ENCODE measurements at places on chromosomes 2 and 18. TPM values are rescaled to one million over a fixed set of nuclear protein-coding genes. Genes with fewer than 3 reads are reported as not detected.

APCDD1 gene
- not detected for polyA plus RNA-seq

SLC5A7 gene
- not detected for polyA plus RNA-seq

EVX2 gene
- not detected for polyA plus RNA-seq

GPBAR1 gene
- polyA plus RNA-seq = not detected

ADGRF3 gene
- polyA plus RNA-seq = 1.5 TPM

KCNK3 gene
- not detected for polyA plus RNA-seq

CCDC93 gene
- 11.3 TPM for polyA plus RNA-seq

IL1F10 gene
- polyA plus RNA-seq = not detected

GRCh38 chr2:119242276-119243119, 18.9 kb downstream of the STEAP3 start:
- H3K4me1 ChIP-seq = peaks cover 7% of the 10 kb centered on the region
- H3K27me3 ChIP-seq = no peaks in the 10 kb centered on the region
- H3K27ac ChIP-seq = no peak overlapping the region
- no peak overlapping the region for H3K4me3 ChIP-seq
- H3K36me3 ChIP-seq = no peaks in the 10 kb centered on the region

DNA sequence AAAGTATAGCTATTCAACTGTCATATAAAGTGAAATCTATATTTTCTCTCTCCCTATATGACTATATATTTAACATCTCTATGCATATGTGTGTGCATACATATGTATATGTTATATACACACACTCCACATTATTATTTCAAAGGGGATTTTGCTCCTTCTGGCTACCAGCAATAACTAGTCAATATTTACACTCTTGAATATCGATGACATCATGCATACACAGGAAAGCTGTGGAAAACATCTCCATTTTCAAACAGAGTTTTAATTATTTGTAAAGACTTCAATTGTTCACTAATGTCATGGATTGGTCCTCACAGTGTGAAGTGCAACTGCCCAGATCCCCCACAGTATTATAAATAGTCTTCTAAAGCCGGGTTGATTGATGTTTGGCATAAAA, 195.9 kb upstream of the TCF4 start:
- H3K36me3 ChIP-seq = no peaks in the 10 kb centered on the region
- H3K27me3 ChIP-seq = peaks cover 22% of the 10 kb centered on the region
- DNase-seq = no peak
- no peak overlapping the region for H3K4me3 ChIP-seq

- DNase-seq = no peak
- no peaks in the 10 kb centered on the region for H3K27me3 ChIP-seq
Observed at GRCh38 chr18:61666876-61667590, 225.8 kb downstream of the RNF152 start.

GRCh38 chr2:41720331-41721251, 327.2 kb upstream of the PKDCC start:
- H3K4me1 ChIP-seq = 0 out of 2 replicates have a peak, but pooled peaks cover 5% of the 10 kb centered on the region
- H3K27ac ChIP-seq = no peak overlapping the region
- H3K4me3 ChIP-seq = no peak overlapping the region
- DNase-seq = no peak

- no peak overlapping the region for H3K4me3 ChIP-seq
- no peak overlapping the region for H3K27ac ChIP-seq
- H3K4me1 ChIP-seq = no peaks in the 10 kb centered on the region
- no peaks in the 10 kb centered on the region for H3K36me3 ChIP-seq
- no peak for DNase-seq
- H3K27me3 ChIP-seq = no peaks in the 10 kb centered on the region
Observed at GRCh38 chr2:46365913-46366667, 68.9 kb downstream of the EPAS1 start.

- no peak overlapping the region for H3K27ac ChIP-seq
- H3K4me3 ChIP-seq = no peak overlapping the region
- DNase-seq = no peak
- no peaks in the 10 kb centered on the region for H3K27me3 ChIP-seq
- no peaks in the 10 kb centered on the region for H3K36me3 ChIP-seq
Observed at GRCh38 chr2:128320906-128321771, 2.5 kb upstream of the HS6ST1 start.

- H3K27me3 ChIP-seq = no peaks in the 10 kb centered on the region
- H3K27ac ChIP-seq = no peak overlapping the region
- H3K4me3 ChIP-seq = no peak overlapping the region
Observed at GRCh38 chr2:185507719-185508118, 230.9 kb upstream of the FSIP2 start.

DNA sequence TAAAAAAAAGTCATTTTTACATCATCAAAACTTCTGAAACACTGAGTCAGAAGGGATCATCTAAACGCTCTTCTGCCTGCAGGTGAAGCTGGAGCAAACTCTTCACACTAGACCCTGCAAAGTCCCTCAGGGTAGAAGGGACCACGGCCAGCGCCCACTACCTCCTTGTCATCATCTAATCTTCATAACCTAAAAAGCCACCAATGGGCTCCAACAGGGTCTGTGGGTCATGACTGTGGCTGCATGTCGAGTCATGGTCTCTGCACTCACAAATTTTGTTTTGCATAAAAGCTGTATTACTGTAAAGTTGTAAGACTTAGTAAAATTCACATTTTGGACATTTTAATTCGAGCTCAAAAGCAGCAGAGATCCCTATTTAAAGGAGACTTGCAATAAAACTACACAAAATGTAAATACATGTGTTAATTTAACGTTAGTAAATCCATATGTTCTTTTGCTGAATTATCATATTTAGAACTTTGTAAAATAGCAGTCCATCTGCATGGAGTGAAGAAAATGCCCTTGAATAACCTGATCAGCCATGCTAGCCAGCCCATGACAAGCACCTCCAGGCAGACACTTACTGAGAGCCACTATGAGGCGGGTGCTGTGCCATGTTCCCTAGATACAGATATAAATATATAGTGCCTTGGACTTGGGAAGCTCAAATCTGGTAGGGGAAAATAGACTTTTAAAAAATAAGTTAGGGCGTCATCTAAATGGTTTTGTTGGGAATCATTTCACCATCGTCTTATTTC, 437.2 kb upstream of the LYPD1 start:
- DNase-seq = no peak
- no peak overlapping the region for H3K27ac ChIP-seq
- no peak overlapping the region for H3K4me3 ChIP-seq
- H3K36me3 ChIP-seq = no peaks in the 10 kb centered on the region
- H3K4me1 ChIP-seq = no peaks in the 10 kb centered on the region

DNA sequence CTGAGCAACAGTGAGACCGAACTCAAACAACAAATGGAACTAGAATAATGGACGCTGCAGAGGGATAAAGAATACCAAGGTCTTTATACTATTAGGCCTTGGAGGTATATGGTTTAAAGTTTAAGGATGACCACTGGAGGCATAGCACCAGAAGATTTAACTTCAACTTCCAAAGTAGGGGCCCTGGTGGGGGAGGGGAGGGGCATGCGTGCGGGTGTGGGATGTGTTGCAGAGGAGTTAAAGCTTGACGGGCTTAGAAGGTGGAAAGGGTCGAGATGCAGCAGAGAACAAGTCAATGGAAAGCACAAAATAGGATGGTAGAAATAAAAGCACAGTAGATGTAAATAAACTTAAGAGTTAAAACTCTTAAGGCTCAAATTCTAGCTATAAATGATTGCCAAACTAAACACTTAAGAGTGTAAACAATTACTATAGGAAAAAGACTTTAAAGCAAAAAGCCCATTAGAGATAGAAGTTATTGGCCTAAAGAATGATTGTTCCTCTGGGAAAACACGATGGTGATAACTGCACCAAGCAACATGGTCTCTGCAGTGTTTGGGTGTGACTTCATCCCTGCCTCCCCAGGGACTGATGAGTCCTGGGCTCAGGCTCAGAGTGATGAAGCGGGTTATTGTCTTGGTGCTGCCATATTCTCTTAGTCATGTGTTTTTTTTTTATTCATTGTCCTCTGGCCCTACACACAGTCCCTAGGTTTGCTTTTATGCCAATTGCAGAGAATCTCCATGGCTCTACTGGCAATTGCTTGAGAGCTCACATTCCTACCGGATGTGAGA, 13.0 kb downstream of the RRM2 start:
- H3K27me3 ChIP-seq = no peaks in the 10 kb centered on the region
- peaks cover 10% of the 10 kb centered on the region for H3K36me3 ChIP-seq
- no peak overlapping the region for H3K4me3 ChIP-seq
- no peaks in the 10 kb centered on the region for H3K4me1 ChIP-seq
- H3K27ac ChIP-seq = no peak overlapping the region

DNA sequence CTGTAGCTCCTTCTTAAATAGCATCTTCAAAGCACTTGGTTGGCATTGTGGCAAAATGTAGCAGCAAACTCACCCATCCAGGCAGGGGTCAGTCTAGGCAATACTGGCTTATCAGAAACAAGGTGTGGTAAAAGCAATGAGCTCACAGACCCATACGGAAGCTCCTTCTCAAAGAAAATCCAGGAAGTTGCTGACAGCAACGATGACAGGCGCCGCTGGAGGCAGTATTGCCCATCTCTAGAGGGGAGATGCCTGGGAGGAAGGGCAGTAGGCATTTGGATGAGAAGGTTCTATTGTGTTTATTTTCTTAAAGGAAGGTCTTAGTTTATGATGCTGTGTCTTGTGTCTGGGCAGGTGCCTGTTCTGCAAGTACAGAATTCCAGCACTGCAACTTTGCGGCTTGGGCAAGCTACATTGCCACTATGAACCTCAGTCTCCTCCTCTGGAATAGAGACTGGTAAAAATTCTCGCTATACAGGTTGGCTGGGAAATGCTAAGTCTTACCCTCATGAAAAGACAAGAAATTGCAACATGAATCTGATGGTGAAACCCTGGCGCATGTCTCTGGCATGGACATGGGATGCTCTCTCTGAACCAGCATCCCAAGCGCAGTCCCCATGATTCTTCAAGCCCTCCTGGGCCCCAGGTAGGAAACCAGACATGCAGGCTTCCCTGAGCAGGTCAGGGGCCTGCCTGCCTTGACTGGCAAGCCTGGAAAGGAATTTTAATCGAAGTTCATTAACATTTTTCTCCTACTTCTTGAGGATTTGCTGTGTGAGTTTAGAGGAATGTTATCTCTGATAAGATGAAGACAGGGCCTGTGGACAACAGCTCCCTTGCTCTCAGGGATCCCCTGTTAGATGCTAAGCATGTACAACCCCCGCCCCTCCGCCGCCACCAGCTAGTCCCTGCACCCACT, 156.0 kb downstream of the TFCP2L1 start:
- no peak overlapping the region for H3K27ac ChIP-seq
- no peak for DNase-seq
- no peaks in the 10 kb centered on the region for H3K27me3 ChIP-seq
- H3K4me1 ChIP-seq = no peaks in the 10 kb centered on the region

DNA sequence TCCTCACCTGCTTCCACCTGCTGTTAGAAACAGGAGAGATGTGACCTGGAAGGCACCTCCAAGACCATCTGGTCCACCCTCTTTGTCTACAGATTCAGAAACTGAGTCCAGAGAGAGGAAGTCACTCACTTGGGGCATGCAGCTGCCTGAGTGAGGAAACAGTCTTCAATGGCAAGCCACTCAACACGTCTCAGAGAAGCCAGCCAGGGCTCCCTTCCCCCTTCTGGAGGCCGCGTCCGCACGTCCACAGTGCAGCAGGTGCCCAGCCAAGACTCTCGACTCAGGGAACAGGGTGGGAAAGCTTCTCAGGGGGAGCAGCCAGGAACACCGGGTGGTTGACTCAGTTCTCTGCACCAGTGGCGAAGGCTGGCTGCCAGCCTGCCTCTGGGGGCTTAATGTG, 201.7 kb downstream of the BCL11A start:
- peak overlapping the region; percentile 5 for H3K4me3 ChIP-seq
- H3K36me3 ChIP-seq = no peaks in the 10 kb centered on the region
- no peak for DNase-seq
- peaks cover 64% of the 10 kb centered on the region for H3K4me1 ChIP-seq

DNA sequence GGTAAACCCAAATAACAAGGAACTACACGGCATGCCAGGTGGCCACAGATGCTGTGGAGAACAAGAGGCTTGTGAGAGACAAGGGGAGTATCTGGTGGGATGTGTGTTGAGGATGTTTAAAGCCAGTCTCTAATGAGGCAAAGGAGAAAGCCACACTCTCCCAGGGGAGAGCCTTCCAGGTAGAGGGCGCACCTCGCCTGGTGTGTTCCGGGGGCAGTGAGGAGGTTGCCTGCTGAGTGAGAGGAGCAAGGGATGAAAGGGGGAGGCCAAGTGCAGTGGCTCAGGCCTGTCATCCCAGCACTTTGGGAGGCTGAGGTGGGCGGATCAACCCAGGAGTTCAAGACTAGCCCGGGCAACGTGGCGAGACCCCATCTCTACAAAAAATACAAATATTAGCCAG, 16.2 kb downstream of the SAG start:
- DNase-seq = no peak
- 0 out of 2 replicates have a peak, but pooled peaks cover 5% of the 10 kb centered on the region for H3K4me1 ChIP-seq
- no peaks in the 10 kb centered on the region for H3K27me3 ChIP-seq
- H3K36me3 ChIP-seq = no peaks in the 10 kb centered on the region
- H3K4me3 ChIP-seq = no peak overlapping the region
- no peak overlapping the region for H3K27ac ChIP-seq

- DNase-seq = no peak
- H3K27ac ChIP-seq = no peak overlapping the region
- H3K4me3 ChIP-seq = no peak overlapping the region
- no peaks in the 10 kb centered on the region for H3K4me1 ChIP-seq
Observed at GRCh38 chr2:193584522-193584938, 1389.8 kb upstream of the TMEFF2 start.

DNA sequence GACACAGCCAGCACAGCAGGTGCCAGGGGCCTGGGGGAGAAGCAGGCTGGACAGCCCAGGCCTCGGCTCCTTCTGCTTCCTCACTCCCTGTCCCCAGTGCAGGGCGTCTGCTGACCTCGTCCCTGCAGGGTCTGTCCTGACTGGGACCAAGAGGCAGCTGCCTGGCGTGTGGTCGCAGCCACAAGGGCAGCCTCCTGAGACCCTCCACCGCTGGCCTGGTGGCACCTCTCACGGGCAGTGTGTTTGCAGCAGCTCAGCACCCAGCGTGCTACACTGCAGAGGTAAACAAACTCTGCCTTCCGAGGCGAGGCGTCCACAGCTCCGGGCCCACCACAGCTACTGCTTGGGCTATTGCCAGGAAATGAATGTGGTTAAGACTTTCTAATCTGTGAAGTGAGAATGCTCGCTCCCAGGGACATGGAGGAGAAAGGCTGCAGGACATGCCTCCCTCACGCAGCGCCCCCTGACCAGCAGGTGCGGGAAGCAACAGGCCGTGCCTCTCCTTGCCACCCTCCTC, 46.1 kb upstream of the HPCAL1 start:
- no peak overlapping the region for H3K4me3 ChIP-seq
- no peak for DNase-seq
- no peaks in the 10 kb centered on the region for H3K27me3 ChIP-seq

Measured in GM12878 (cell line).